ENCODE measurements at places on chromosomes 6 and 20. TPM values are rescaled to one million over a fixed set of nuclear protein-coding genes. Genes with fewer than 3 reads are reported as not detected.

LINC00237 gene
- total RNA-seq = not detected

CYP24A1 gene
- total RNA-seq = not detected

OXT gene
- not detected for total RNA-seq

UNC5CL gene
- 0.54 TPM for total RNA-seq

THEMIS gene
- not detected for total RNA-seq

DNA sequence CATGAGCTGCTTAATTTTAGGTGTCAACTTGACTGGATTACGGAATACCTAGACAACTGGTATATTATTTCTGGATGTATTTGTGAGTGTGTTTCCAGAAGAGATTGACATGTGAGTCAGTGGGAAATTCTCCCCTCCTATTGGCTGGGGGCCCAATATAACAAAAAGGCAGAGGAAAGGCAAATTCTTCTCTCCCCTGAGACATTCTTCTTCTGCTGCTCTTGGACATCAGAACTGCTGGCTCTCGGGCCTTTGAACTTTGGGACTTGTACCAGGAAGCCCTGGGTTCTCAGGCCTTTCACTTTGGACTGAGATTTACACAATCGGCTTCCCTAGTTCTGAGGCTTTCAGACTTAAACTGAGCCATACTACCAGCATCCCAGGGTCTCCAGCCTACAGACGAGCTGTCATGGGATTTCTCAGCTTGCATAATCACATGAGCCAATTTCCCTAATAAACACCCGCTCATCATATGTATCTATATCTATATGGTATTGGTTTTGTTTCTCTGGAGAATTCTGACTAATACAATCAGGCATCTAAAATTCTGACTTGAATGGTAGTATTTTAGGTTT is 7.6 kb upstream of the BTN3A3 start:
- DNase-seq = no peak
- H3K4me3 ChIP-seq = no peak overlapping the region
- H3K27ac ChIP-seq = no peak overlapping the region
- H3K27me3 ChIP-seq = no peaks in the 10 kb centered on the region
- peaks cover 6% of the 10 kb centered on the region for H3K4me1 ChIP-seq
- H3K36me3 ChIP-seq = peaks cover 22% of the 10 kb centered on the region

- no peaks in the 10 kb centered on the region for H3K36me3 ChIP-seq
- H3K27ac ChIP-seq = no peak overlapping the region
- H3K27me3 ChIP-seq = no peaks in the 10 kb centered on the region
- H3K4me1 ChIP-seq = peaks cover 5% of the 10 kb centered on the region
Observed at GRCh38 chr20:33919653-33920052, 74.1 kb upstream of the RALY start.

DNA sequence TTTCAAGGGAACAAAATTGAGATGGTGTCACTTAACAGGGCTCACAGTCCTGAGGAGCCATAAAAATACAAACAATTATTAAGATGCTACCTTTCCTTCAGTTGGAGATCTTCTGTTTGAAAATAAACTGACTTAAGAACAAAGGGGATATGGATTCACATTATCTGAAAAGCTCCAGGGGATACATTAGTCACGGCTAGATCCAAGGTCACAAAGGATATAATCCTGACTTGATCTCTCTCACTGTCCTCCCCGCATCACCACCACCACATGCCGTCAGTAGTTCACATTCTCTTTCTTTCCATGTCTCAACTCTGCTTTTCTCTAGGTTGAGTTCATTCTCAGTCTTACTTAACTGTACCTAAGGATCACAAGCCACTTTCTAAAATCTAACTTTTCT is 530.4 kb upstream of the MARCKS start:
- no peaks in the 10 kb centered on the region for H3K36me3 ChIP-seq
- H3K27ac ChIP-seq = no peak overlapping the region
- DNase-seq = no peak
- no peaks in the 10 kb centered on the region for H3K27me3 ChIP-seq

- no peak overlapping the region for H3K4me3 ChIP-seq
- DNase-seq = no peak
- H3K27ac ChIP-seq = no peak overlapping the region
- no peaks in the 10 kb centered on the region for H3K36me3 ChIP-seq
- H3K27me3 ChIP-seq = no peaks in the 10 kb centered on the region
- no peaks in the 10 kb centered on the region for H3K4me1 ChIP-seq
Observed at GRCh38 chr6:118387921-118388701, 160.0 kb upstream of the PLN start.

DNA sequence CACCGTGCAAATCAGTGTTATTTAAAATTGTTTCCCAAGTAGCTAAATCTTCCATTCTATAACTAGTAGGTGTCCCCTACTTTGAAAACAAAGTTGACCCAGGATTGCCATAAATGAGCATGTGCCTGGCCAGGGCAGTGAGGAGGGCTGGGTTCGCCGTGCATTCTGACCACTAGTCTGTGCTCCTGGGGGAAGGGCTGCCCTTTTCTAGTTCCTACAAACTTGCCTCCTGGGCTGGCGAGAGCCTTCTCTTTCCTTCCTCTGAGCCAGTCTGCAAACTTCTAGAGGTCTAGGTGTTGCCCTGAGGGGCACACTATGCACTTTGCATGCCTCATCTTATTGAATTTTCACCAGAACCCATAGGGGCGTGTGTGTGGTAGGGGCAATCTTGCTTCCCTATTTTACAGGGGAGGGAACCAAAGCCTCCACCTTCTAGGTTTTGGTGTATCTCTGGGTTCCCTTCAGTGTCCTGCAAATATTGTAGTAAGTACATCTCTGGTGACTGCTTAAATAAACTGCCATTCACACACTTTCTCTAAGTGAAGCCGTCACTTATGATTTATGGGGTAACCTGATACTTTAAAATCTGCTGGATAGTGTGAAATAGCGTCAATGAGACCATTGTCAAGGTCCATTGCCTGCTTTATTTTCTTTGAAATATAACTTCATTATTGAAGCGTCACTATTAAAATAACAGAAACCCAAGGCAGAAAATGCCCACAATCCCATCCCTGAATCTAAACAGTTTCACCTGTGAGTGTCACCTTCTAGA is 42.2 kb downstream of the CDH26 start:
- H3K27ac ChIP-seq = no peak overlapping the region
- no peaks in the 10 kb centered on the region for H3K36me3 ChIP-seq
- H3K4me1 ChIP-seq = no peaks in the 10 kb centered on the region
- H3K27me3 ChIP-seq = no peaks in the 10 kb centered on the region
- no peak for DNase-seq

DNA sequence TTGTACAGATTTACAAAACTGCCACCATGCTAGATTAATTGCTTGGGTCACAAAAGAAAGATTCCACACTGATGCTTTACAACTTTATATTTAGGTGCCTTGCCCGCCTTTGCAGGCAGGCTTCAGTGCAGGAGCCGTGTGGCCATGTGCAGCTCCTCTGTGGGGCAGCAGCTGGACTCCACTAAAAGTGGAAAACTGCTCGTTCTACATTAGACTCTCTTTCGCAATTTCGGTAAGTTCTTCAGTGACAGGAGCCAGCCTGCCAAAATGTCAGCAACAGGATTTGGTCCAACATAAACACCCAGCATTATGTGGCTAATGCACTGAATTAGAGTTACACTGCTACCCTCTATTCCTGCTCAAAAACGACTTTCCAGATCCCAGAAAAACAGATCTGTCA is 174.4 kb upstream of the KCNK16 start:
- no peaks in the 10 kb centered on the region for H3K4me1 ChIP-seq
- no peak overlapping the region for H3K4me3 ChIP-seq

DNA sequence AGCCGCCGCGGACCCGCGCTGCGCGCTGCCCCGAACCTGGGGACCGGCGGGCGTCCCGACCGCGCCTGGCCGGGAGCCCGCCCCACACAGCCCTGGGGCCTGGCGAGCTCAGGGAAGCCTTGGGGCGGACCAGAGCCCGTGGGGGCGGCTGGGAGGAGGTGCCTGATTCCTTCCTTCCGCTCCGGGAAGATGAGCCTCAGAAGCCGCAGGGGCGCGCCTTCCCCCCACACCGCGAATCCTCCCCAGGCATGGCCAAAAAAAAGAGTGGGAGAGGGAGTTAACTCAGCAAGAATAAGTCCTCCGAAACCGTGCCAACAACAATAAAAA is at the start of gene CBLN4:
Gene CBLN4, minus strand, starts transcription at position 131 of the 327 bp plus-strand sequence. CDS start 1,348 bp downstream, outside the sequence.
- no peaks in the 10 kb centered on the region for H3K36me3 ChIP-seq
- no peak for DNase-seq
- H3K27ac ChIP-seq = no peak within 1 kb of the TSS
- no peaks in the 10 kb centered on the region for H3K4me1 ChIP-seq
- peaks cover 29% of the 10 kb centered on the region for H3K27me3 ChIP-seq
- H3K4me3 ChIP-seq = no peak within 1 kb of the TSS

DNA sequence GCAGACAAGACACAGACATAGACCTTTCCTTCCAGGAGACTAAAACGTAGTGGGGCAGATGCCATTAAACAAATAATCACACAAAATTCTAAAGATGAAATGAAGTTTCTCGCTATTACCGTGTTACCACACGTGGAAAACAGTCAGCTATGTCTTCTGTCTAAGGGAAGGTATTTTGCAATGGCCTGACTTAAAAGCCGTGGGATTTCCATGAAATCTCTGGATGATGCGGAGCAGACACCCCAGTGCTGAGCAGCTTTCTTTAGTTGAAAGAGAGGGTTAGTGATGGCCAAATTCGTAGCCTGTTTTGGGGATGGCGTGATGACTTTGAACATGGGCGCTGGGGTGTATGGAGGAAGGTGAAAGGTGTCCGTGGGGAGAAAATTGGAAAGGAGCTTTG is 281.8 kb downstream of the NRN1 start:
- H3K27me3 ChIP-seq = no peaks in the 10 kb centered on the region
- DNase-seq = no peak
- H3K27ac ChIP-seq = no peak overlapping the region
- H3K4me3 ChIP-seq = no peak overlapping the region

- H3K36me3 ChIP-seq = no peaks in the 10 kb centered on the region
- no peaks in the 10 kb centered on the region for H3K4me1 ChIP-seq
- no peaks in the 10 kb centered on the region for H3K27me3 ChIP-seq
- H3K4me3 ChIP-seq = no peak overlapping the region
Observed at GRCh38 chr20:31758991-31759390, 19.9 kb downstream of the TPX2 start.

- no peak for DNase-seq
- H3K27ac ChIP-seq = no peak overlapping the region
- no peak overlapping the region for H3K4me3 ChIP-seq
- H3K36me3 ChIP-seq = no peaks in the 10 kb centered on the region
Observed at GRCh38 chr6:133995296-133995695, 42.3 kb downstream of the TBPL1 start.
